Islet precursor cell (in vitro differentiated cells): ENCODE measurements at places on chromosomes 7 and 10.

GRCh38 chr10:120002785-120003184 lies 110.3 kb downstream of the SEC23IP start:
- no peak for DNase-seq

- DNase-seq = no peak
Measured at GRCh38 chr7:19249281-19249680, 104.1 kb upstream of the FERD3L start.

DNA sequence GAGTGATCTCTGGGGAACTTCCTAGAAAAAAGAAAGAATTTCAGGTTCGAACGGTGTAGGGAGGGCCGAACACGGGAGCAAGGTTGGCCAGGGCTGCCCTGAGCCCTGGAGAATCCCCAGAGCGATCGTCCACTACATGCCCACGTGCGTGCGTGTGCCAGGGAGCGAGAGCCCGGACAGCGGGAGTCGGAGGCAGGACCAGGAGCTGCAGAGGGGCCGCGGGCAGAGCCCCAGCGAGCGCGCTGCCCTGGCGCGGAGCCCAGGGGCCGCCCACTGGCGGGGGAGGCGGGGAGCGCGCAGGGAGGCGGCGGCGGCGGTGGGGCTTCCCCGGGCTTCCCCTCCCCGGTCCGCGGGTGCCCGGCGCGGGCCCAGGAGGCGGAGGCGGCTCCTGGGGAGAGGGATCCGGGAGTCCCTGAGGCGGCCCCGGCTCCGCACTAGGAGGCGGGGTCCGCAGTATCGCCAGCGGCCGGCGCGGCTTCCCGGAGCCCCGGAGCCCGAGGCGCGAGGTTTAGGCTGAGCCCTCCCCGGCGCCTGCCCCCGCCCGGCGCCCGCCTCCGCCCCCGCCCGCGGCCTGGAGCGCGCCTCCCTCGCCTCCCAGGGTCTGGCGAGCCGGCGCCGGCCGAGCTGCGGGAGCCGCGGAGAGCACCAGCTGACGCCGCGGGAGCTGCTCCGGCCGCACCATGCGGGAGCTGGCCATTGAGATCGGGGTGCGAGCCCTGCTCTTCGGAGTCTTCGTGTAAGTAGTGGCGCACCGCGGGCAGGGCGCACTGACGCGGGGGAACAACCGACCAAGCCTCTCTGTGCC lies at the start of gene PLPP4:
Gene PLPP4, plus strand, starts transcription at position 602 of the 805 bp plus-strand sequence. Its CDS starts 79 bp downstream, at position 681.
- DNase-seq = peak; percentile 78

GRCh38 chr7:101216001-101216859 lies 1.2 kb downstream of the PLOD3 start:
- no peak for DNase-seq

DNA sequence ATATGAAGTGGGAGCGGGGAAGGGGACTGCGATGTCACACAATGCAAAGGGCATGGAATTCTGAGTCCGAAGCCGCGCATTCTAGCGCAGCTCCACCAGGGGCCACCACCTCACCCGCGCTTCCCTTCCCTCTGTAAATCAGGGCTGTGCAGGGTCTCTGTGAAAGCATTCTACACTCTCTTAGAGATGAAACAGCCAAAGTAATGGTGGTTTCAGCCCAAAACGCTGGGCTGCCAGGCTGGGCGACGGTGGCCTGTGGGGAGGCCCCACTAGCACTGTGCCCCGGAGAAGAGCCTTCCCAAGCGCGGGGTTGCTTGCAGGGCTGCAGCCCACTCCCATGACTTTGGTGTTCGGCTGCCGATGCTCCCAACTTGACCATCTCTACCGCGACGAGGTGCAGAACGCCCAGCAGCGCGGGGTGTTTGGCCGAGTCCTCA lies 11.4 kb downstream of the ATG9B start:
- peak; percentile 84 for DNase-seq

- no peak for DNase-seq
Measured at GRCh38 chr10:62183857-62184795, 84.5 kb downstream of the RTKN2 start.

DNA sequence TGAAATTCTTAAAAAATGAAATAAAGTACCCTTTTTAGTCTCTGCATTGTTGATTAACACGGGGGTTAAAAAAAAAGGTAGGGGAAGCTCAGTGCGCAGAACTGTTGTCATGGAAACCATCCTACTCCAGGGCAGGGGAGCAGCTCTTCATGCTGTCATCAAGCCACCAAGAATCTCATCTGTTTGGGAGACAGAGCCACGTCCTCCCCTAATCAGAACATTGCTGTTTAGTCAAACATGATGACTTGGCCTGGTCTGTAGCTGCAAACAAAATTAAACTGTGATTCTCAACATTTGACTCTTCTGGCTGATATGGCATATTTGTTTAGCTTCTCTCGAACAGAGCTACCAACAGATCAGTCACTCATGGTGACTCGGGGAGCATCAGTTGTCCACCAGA lies 254.4 kb upstream of the KLF14 start:
- DNase-seq = no peak

DNA sequence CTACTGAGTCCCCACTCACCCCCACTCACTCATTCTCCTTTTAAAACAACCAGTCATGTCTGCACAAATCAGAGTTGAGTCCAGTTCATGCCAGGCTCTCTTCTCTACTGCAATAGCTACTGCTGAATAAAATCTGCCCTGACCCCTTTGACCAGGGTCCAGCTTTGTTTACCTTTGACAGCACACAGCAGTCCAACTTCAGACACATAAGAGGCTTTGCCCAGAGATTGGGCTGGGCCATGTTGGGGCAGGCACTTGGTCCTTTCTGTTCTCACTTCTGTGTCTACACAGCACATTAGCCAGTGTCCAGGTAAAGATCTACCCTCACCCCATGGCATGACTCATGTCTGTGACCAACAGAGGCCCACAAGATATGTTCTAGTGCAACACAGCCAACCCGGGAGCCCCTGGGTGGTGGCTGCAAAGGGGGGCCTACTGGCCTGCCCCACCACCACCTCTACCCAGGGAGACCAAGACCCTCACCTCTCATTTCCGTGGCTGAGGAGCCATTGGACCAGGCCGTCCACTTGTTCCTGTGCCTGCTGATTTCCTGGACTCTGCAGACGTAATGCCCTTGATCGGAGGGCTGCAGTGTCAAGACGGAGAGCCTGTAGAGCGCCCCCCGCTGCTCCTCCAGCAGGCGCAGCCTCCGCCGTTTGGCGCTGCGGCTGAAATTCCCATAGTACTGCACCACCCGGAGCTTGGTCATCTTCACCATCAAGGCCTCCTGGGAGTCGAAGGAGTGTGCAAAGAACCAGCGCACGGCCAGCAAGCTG lies 8.0 kb downstream of the VSTM4 start:
- DNase-seq = peak; percentile 30

GRCh38 chr10:66792441-66792840 lies 133.4 kb upstream of the LRRTM3 start:
- DNase-seq = no peak
